ENCODE measurements at places on chromosomes 1 and 21. TPM values are rescaled to one million over a fixed set of nuclear protein-coding genes. Genes with fewer than 3 reads are reported as not detected.

DNA sequence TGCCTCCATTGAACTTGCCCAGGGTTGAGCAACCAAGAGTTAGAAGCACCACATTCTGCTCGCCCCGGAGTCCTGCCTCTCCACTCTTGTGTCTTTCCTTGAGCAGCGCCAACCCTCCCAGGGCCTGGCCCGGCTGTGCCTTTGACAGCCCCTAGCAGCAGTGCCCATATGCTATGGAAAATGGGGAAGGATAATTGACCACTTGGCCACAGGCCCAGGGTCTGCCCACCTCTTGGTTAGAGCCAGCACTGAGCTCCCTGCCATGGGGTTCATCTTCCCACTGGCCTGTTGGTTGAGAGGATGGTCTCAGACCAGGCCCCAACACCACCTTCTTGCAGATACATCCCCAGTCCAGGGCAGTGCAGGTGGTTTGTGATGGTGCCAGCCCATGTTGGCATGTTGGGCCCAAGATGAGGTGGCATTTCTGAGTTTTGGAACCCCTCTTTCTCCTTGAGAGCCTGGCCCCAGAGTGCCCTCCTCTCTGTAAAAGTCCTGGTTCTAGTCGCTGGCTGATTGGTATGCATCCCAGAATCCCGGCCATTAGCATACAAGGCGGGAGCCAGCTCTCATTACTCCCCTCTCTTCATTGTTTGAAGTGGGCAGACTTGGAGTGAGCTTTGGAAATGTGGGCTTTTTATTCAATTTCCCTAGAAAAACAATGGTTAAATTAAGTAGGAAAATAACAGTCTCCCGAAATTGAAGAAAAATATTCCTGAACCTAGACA, 7.6 kb downstream of the ARHGEF10L start:
- no peak for DNase-seq

DNA sequence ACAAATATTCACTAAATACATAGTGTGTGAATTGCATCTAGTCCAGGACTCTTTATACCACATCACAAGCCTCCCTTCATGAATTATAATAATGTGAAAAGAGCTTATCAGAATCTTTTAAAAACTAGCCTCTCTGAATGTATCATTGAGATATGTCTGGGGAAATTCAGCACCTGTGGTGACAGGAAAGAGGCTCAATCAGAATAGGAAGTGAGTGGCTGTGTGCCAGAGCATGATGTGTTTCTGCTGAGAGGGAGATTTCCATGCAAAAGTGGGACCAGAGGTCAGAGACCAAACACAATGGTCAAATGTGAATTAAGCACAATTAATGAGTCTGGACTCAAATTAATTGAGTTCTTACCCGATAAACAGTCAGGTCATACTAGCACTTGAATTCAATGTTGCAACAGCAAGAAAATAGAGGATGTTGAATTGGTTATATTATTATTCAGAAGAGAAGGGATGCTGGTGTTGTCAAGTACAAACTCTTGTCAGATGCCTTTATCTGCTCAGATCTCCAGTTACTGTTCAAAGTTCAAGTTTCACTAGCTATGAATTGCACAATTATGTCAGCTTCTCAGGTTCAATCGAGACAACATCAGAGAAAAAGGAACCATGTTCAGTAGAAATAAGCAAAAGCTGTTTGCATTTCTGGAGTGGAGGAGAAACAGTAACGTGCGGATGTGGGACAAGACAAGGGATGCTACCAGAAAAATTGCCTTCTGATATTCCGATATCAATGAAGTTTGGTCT, 226.2 kb downstream of the ZNF326 start:
- DNase-seq = no peak

DNA sequence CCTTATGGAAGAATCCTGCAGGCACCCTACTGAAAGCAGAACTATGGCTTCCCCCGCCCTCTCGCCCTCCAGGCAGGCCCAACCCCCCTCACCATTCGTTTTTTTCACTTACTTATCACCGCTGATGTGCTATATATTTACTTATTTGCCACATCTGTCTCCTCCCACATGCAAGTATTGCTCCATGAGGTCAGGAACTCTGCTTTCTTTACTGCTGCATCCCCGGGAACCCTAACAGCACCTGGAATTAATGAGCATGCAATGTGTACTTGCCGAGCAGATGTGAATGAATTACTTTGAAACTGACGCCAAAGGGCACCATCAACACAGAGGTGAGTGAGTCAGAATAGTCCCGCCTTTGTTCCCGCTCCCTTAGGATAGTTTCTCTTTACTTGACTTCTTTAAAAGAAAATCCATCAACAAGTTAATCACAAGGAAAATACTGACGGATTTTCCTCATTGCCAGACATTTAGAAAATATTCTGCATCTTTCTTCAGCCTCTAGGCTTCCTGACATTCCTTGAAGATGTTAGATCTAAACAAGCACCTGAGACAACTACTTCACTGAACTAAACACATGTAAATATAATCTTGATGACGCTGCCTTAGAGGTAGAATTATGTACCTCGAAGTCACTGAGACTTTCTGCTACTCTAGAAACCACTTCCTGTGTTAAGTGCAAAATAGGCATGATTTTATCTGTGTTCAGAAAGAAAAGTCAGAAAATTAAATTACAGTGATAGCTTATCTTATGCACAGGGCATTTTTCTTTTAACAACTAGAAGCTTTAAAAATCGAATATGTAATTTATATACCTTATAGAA, 17.5 kb upstream of the RAB4A start:
- no peak for DNase-seq

- DNase-seq = peak; percentile 79
These were observed 8.7 kb downstream of the CAPZB start for GRCh38 chr1:19476450-19477190.

DNA sequence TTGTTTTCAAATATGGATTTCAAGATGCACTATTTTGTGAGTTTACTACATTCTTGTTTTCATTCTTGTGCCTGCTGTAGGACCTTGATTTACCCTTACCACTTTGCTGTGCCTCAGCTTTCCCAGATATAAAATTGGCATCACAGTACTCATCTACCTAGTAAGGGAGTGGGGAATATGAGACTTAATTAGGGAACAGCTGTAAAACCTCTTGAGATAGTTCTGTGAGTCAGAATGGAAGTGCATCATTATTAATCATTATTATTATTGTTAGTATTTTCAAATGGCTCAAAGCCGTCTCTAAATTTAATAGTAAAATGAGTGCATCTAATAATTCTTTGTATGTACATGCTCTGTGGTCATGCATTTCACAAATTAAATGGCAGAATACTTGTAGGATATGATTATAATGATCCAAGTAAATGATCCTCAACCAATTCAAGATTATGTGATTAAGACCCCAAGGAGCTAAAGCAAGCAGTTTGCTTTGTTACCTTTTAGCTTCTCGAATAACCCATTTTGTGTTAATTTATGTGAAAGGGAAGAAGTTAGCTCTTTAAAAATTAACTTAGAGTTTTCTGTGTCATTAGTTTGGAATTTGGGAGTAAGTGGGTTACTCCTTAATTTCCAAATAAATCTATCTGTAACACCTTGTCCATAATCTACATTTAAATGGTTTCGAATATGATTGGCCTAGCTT, 155.4 kb downstream of the NFIA start:
- no peak for DNase-seq

DNA sequence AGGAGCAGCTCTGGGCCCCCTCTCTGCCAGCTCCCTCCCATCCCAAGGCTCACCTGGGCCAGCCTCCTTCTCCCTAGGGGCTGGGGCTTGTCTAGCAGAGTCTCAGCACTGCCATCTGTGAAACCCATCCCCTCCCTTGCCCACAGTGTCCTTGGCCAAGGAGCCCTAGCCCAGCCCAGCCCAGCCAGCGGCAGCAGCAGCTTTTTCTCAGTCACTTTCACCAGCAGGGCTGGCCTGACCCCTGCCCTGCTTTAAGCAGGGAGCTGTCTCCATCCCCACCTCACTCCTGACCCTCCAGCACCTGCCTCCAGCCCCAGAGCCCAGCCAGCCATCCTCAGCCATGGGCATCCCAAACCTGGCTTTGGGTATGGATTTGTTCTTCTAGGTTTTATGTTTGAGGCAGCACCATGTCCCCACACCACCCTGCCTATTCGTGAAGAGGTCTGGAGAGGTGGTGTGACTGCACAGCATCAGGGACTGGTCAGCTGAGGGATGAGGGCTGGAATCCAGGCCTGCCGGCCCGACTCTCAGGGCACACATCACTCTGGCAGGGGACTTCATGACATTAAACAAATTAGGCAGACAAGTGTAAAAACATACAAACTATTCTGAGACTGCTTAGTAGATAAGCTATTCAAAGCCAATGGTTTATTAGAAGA, 36.1 kb upstream of the ABCG1 start:
- DNase-seq = no peak

DNA sequence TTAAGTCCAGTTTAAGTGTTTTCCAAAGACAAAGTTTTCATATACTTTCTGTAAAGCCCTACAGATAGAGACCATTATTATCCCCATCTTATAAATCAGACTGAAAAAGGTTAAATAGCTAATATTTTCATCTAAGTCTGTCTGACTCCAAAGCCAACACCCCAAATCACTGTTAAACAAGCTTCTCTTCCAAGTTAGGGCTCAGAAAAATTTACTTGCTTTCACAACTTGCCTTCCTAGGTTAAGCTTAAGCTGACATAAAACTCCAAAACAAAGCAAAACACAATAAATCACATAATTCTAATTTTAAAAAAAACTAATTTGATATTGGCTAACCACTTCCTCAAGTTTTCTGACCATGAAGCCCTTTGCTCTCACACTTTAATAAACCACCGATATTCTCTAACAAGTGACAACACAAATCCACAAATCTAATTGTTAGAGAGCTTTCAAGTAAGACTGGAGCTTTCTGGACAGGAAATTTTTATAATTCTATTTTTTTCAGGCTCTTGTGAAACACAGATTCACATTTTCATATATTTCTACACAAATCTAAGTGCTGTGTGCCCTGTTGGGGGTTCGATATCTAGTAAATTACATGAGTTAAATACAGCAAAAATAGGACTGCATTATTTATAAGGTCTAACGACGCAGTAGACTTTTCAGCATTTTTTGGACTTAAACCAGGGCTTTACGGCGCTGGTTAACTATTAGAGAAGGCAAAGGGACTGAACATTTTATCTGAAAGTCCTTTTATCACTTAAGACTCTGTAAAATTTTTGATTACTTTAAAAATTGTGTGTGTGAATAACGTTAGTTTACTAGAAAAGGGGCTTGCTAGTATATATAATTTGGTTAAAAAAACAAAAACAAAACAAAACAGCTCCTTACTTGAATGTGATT, 2.1 kb downstream of the GNG12 start:
- DNase-seq = no peak

GRCh38 chr1:155698382-155699038, 9.6 kb downstream of the DAP3 start:
- DNase-seq = no peak

DNA sequence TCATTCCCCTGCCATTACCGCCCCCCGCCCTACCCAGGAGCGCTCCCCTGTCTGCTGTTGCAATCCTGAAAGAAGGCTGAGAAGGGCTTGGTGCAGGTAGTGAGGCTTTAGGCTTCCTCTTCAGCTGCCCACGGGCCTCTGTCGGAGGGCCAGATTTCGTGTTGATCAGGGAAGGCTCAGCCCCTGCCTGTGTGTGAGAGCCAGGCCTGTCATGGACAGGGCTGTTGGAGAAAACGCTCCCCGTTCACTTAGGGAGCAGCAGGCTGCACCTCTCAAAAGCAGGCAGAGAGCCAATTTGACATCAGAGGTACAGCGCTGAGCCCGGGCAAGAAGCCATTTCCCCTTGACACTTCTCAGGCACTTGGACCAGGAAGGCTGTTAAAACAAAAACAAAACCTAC, 19.0 kb downstream of the TEX35 start:
- no peak for DNase-seq

DNA sequence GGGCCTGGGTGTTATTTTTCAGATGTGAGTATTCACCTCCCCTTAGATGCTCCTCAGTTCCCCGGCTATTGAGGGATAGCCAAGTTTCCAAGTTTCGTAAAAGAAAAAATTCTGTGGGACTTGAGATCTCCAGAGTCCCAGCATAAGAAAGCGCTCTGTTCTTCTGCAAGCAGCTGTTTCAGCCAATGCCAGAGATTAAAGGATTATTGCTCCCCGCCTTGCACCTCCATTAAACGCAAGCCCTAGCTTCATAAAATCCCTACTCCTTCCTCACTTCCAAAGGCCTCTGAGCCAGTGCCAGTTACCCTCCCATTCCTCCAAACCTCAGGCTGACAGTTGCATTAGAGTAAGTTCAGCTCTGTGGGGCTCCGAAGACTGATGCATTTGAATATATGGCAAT, 56.4 kb downstream of the CHIA start:
- DNase-seq = no peak

DNA sequence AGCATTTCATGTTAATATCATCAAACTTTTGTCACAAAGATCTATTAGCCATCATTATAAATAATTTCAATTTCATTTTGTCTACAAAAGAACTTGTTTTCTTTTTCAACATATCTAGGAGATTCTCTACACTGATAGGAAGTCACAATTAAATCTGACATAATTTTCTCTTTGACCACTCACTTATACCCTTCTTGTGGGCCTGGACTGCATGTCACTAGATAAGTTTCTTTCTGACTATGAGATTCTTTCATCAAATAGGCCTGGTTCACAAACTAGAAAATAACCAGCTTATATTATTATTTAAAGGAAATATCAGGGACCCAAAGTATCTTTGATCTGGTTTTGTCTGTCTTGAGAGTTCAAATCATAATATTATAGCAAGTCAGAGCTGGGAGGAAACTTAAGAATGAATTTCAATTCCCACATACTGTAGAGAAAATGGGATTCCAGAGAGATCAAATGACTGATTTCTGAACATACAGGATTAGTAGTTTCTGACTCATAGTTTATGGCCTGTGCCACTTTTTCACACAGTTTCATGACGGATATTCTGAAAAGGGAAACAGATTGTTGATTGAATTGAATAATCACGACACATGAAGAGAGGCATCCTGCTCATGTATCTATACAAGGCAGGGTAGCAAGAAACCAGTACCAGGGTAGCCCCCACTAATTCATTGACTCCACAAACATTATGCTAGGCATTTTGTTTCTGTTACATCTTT, 355.8 kb downstream of the GPATCH2 start:
- DNase-seq = no peak

GRCh38 chr1:183040547-183040971, 17.3 kb downstream of the LAMC1 start:
- DNase-seq = no peak

GRCh38 chr1:78095593-78095992, 49.8 kb downstream of the GIPC2 start:
- no peak for DNase-seq

DNA sequence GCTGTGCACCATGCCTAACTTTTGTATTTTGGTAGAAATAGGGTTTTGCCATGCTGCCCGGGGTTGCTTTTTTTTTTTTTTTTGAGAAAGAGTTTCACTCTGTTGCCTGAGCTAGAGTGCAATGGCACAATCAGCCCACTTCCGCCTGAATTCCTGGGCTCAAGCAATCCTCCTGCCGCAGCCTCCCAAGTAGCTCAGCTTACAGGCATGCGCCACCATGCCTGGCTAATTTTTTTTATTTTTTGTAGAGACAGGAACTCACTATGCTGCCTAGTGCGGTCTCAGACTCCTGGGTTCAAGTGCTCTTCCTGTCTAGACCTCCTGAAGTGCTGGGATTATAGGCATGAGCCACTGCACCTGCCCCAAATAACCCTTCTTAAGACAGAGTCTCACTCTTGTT, 153.5 kb downstream of the SLC45A1 start:
- DNase-seq = no peak

- no peak for DNase-seq
These were observed 44.1 kb upstream of the RHOU start for GRCh38 chr1:228691211-228691610.

- DNase-seq = peak; percentile 52
These were observed 11.9 kb upstream of the CPLANE2 start for GRCh38 chr1:16248603-16249516.

CYP4Z1 gene
- not detected for polyA plus RNA-seq

DISP1 gene
- polyA plus RNA-seq = 6.0 TPM

AIM2 gene
- 40.4 TPM for polyA plus RNA-seq

KLF17 gene
- not detected for polyA plus RNA-seq

All from B cell (primary cell).